Nephron progenitor cell (in vitro differentiated cells): ENCODE measurements at places on chromosomes 11 and 22.

DNA sequence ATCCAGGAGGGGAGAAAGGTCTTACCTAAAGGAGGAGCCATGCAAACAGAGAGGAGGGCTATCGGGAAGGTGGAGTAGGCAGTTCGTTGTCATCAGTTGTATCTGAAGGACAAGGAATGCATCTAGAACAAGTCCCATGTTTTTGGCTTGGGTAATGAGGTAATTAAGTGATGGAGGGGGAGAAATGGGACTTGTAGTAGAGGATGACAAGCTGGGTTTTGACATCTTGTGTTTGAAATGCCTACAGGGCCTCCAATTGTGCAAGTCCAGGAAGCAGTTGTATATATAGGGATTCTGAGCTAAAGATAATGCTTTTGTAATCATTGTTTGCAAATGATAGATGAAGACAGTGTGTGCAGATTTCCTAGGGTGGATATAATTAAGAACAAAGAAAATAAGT lies 622.8 kb downstream of the NTM start:
- H3K36me3 ChIP-seq, result peaks cover 10% of the 10 kb centered on the region
- peaks cover 27% of the 10 kb centered on the region for H3K27me3 ChIP-seq
- no peak overlapping the region for H3K27ac ChIP-seq
- H3K4me1 ChIP-seq, result no peaks in the 10 kb centered on the region
- no peak for DNase-seq

GRCh38 chr11:134609361-134610115 lies 197.5 kb upstream of the B3GAT1 start:
- no peak for DNase-seq
- no peaks in the 10 kb centered on the region for H3K36me3 ChIP-seq
- no peaks in the 10 kb centered on the region for H3K4me1 ChIP-seq

GRCh38 chr11:73142128-73142377 lies at the start of gene FCHSD2:
Gene FCHSD2 (minus strand): TSS chr11:73142318. CDS start chr11:73141877, 441 bp downstream.
- peaks cover 20% of the 10 kb centered on the region for H3K36me3 ChIP-seq
- no peak for DNase-seq
- peaks cover 42% of the 10 kb centered on the region for H3K4me1 ChIP-seq

DNA sequence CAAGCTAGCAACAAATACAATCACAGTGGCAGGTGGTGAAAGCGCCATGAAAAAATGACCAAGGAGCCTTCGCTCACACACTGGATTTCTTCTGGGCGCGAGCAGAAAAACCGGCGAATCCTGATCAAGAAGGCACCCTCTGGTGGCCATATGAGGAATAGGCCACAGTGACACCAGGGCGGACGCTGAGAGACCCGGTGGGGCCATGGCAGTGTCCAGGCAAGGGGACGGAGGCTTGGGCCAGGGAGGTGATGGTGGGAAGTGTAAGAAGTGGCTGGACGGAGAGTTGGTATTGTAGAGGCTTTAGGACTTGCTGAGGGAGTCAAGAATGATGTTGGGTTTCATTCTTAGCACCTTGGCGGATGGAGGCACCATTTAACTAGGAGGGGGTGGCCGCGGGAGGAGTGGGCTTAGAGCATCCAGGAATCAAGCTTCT lies 16.9 kb upstream of the RAC2 start:
- H3K36me3 ChIP-seq, result no peaks in the 10 kb centered on the region
- H3K4me3 ChIP-seq, result no peak overlapping the region
- H3K27me3 ChIP-seq, result peaks cover 72% of the 10 kb centered on the region
- H3K27ac ChIP-seq, result no peak overlapping the region
- H3K4me1 ChIP-seq, result peaks cover 32% of the 10 kb centered on the region

GRCh38 chr11:115455613-115456012 lies 48.6 kb downstream of the CADM1 start:
- H3K36me3 ChIP-seq, result peaks cover 20% of the 10 kb centered on the region
- no peak for DNase-seq
- H3K27me3 ChIP-seq, result no peaks in the 10 kb centered on the region
- peaks cover 64% of the 10 kb centered on the region for H3K4me1 ChIP-seq
- no peak overlapping the region for H3K4me3 ChIP-seq
- no peak overlapping the region for H3K27ac ChIP-seq

- no peak overlapping the region for H3K4me3 ChIP-seq
- peaks cover 10% of the 10 kb centered on the region for H3K36me3 ChIP-seq
- peaks cover 3% of the 10 kb centered on the region for H3K27me3 ChIP-seq
- peaks cover 37% of the 10 kb centered on the region for H3K4me1 ChIP-seq
- peak overlapping the region; percentile 17 for H3K27ac ChIP-seq
Observed at GRCh38 chr11:72724851-72725723, 27.1 kb downstream of the ARAP1 start.

DNA sequence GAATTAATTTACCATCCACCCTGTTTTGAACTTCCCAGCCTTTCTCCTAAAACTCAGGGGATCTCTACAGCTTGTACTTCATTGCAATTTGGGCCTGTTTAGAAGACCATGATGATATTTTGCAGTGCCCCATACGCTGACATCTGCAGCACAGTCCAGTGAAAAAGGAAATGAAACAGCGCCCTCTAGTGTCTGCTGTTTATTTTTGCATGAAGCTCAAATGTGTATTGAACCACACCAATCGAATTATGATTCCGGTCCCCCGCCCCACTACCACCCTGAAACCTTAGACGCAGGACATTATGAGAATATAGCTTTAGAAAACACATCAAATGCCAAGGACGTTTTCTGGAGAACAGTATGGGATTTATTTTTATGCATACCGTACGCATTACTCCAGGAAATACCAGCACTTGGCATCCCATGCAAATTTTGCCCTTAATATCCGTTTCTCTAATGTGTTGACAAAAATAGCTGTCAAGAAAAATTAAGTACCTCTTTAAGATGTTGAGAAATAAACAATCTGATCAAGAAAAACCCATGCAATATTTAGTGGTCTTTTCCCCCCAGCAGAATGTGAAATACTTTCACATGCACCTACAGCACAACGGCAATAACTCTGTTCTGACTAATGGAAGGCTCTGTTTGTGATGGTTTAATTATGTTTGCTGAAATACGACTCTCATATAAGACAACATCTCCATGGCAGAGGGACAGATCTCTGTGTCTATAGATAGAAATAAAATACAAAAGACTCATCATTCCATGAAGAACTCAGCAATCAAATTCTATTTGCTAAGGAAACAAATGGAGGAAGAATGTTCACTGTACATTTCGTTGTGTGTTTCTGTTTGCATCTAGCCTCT lies 93.9 kb downstream of the TECTA start:
- DNase-seq, result peak; percentile 66
- no peaks in the 10 kb centered on the region for H3K36me3 ChIP-seq
- peaks cover 6% of the 10 kb centered on the region for H3K27me3 ChIP-seq
- H3K4me1 ChIP-seq, result peaks cover 25% of the 10 kb centered on the region
- H3K27ac ChIP-seq, result no peak overlapping the region

- DNase-seq, result no peak
- no peak overlapping the region for H3K4me3 ChIP-seq
- H3K27ac ChIP-seq, result no peak overlapping the region
- H3K27me3 ChIP-seq, result no peaks in the 10 kb centered on the region
- no peaks in the 10 kb centered on the region for H3K36me3 ChIP-seq
Observed at GRCh38 chr11:83663446-83663845, 377.3 kb upstream of the CCDC90B start.

- H3K27me3 ChIP-seq, result peaks cover 87% of the 10 kb centered on the region
- DNase-seq, result peak; percentile 61
- H3K4me1 ChIP-seq, result peaks cover 6% of the 10 kb centered on the region
- H3K4me3 ChIP-seq, result peak within 1 kb of the TSS; percentile 78
- no peak within 1 kb of the TSS for H3K27ac ChIP-seq
Observed at GRCh38 chr11:75668451-75669297, at the start of gene MAP6. Gene MAP6 (minus strand): TSS chr11:75669038. CDS start chr11:75668369, 669 bp downstream.

DNA sequence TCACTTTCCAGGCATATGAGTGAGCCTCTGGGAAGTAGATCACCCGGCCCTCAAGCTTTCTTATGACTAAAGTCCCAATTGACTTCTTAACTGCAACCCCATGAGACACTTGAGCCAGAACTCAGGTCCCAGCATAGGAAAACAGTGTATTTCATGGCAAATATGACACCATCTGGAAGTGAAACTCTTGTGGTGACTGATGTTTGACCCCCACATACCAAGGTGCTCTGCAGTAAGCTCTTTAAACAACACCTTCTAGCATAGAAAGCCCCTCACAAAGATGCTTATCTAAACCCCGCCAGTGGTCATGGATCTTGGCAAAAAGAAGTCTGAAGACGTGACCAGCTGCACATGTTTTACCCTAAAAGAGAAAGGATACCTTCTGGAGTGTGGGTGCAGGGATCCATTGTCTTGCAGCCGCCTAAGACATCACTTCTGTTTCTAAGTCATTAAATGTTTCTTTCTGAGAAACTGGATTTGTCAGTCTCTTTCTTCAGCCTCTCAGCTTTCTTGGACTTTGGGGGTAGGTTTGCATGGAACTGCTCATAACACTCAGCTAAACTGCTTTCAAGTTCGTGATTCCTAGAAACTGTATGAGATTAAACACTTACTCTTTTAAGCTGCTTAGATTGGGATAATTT lies 7.4 kb upstream of the PELI3 start:
- peaks cover 12% of the 10 kb centered on the region for H3K4me1 ChIP-seq
- DNase-seq, result no peak
- no peaks in the 10 kb centered on the region for H3K36me3 ChIP-seq

DNA sequence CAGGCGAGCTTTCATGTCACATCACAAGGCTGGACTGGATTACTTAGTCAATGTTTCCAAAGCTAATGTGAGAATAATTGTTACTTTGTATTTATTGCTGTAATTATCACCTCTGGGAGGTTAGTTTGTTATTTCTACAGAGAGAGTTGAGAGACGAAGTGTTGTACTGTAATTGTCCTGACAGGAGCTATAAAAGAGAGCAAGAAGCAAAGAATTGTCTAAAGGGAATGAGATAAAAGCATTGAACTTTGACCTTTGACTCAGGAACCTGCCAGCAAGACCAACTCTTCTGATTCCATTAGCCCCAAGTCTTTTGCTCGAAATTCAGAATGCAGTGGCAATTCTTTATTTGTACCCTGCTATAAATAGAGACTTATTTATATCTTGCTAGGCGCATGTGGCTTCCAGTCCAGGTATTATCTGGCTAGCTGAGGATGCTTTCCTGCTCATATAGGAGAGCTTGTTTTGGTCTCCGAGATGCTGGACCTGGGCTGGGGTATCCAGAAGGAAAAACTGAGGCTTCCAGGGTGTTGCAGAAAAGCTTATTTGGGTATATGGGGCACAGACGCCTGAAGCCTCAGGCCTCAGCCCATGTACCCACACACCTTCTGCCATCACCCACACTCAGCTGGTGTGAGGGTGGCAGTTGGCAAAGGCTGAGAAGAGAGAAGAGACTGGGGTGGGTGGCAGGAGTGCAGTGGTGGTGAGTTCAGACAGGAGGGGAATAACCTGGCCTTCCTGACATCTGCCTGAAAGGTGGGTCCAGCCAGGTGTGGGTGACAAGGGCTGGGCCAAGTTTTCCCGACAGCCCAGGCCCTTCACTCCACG lies 40.7 kb downstream of the SYT13 start:
- H3K27ac ChIP-seq, result no peak overlapping the region
- H3K4me1 ChIP-seq, result peaks cover 5% of the 10 kb centered on the region
- H3K27me3 ChIP-seq, result peaks cover 43% of the 10 kb centered on the region
- no peaks in the 10 kb centered on the region for H3K36me3 ChIP-seq
- H3K4me3 ChIP-seq, result no peak overlapping the region

GRCh38 chr22:28143241-28143865 lies 224.3 kb upstream of the PITPNB start:
- peaks cover 93% of the 10 kb centered on the region for H3K4me1 ChIP-seq
- no peaks in the 10 kb centered on the region for H3K27me3 ChIP-seq
- H3K36me3 ChIP-seq, result no peaks in the 10 kb centered on the region
- peak overlapping the region; percentile 90 for H3K27ac ChIP-seq
- DNase-seq, result no peak
- H3K4me3 ChIP-seq, result no peak overlapping the region

- H3K27ac ChIP-seq, result no peak overlapping the region
- H3K4me1 ChIP-seq, result peaks cover 4% of the 10 kb centered on the region
- H3K4me3 ChIP-seq, result no peak overlapping the region
- DNase-seq, result peak; percentile 25
- peaks cover 60% of the 10 kb centered on the region for H3K27me3 ChIP-seq
Observed at GRCh38 chr11:16935518-16936302, 78.5 kb downstream of the PLEKHA7 start.

DNA sequence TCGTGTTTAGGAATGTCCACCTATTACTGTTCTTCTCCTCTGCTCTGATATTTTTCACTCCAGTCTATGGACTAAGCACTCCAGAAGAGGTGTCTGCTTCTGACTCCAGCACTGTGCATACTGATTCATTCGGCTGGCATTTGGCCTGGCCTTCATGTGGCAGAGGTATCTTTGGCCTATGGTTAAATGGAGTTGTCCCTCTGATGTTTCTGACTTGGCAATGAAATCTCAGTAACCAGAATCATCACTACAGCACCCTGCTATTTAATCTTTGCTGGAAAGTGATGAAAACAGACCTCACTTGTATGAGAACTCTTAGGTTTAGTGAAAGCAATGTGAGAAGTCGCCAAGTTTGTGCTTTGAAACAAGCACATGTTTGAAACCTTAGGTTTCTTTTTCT lies 155.2 kb downstream of the MAML2 start:
- no peak for DNase-seq
- peaks cover 32% of the 10 kb centered on the region for H3K36me3 ChIP-seq
- H3K27me3 ChIP-seq, result peaks cover 2% of the 10 kb centered on the region
- H3K4me1 ChIP-seq, result peaks cover 53% of the 10 kb centered on the region
- no peak overlapping the region for H3K27ac ChIP-seq
- no peak overlapping the region for H3K4me3 ChIP-seq

- H3K36me3 ChIP-seq, result peaks cover 8% of the 10 kb centered on the region
- peak overlapping the region; percentile 40 for H3K27ac ChIP-seq
- no peaks in the 10 kb centered on the region for H3K27me3 ChIP-seq
- no peak overlapping the region for H3K4me3 ChIP-seq
Observed at GRCh38 chr22:29617922-29618629, 14.6 kb downstream of the NF2 start.

- peaks cover 76% of the 10 kb centered on the region for H3K27me3 ChIP-seq
- H3K36me3 ChIP-seq, result no peaks in the 10 kb centered on the region
- H3K4me1 ChIP-seq, result peaks cover 35% of the 10 kb centered on the region
Observed at GRCh38 chr11:57474017-57474802, 13.9 kb downstream of the RTN4RL2 start.

- no peak for DNase-seq
- peaks cover 37% of the 10 kb centered on the region for H3K4me1 ChIP-seq
- H3K27me3 ChIP-seq, result peaks cover 65% of the 10 kb centered on the region
- no peak overlapping the region for H3K27ac ChIP-seq
Observed at GRCh38 chr11:128532016-128532571, 55.3 kb downstream of the ETS1 start.

GRCh38 chr22:37148742-37149665 lies 712 bp downstream of the IL2RB start:
- peaks cover 5% of the 10 kb centered on the region for H3K36me3 ChIP-seq
- H3K4me3 ChIP-seq, result no peak overlapping the region
- no peak for DNase-seq
- H3K27me3 ChIP-seq, result peaks cover 22% of the 10 kb centered on the region
- peaks cover 42% of the 10 kb centered on the region for H3K4me1 ChIP-seq

- H3K36me3 ChIP-seq, result no peaks in the 10 kb centered on the region
- H3K27ac ChIP-seq, result no peak overlapping the region
- H3K4me3 ChIP-seq, result no peak overlapping the region
- H3K27me3 ChIP-seq, result peaks cover 3% of the 10 kb centered on the region
- DNase-seq, result no peak
Observed at GRCh38 chr11:37916331-37916730, 1318.3 kb upstream of the RAG2 start.

- no peaks in the 10 kb centered on the region for H3K27me3 ChIP-seq
- no peaks in the 10 kb centered on the region for H3K4me1 ChIP-seq
- H3K4me3 ChIP-seq, result no peak overlapping the region
- H3K36me3 ChIP-seq, result no peaks in the 10 kb centered on the region
Observed at GRCh38 chr11:105315287-105315686, 175.7 kb upstream of the CARD18 start.
